Adrenal gland (tissue), 19 donors: ENCODE measurements at places on chromosomes 2 and 18. TPM values are rescaled to one million over a fixed set of nuclear protein-coding genes. Genes with fewer than 3 reads are reported as not detected.

- no peak overlapping the region for H3K4me3 ChIP-seq
- H3K27ac ChIP-seq, result no peak overlapping the region
- H3K4me1 ChIP-seq, result peaks cover 18% of the 10 kb centered on the region
- peak; percentile 5 for DNase-seq
- no peaks in the 10 kb centered on the region for H3K27me3 ChIP-seq
Observed at GRCh38 chr2:112629823-112630222, 15.9 kb upstream of the SLC20A1 start.

GRCh38 chr2:239040152-239040761 lies 192.4 kb downstream of the TWIST2 start:
- H3K36me3 ChIP-seq, result no peaks in the 10 kb centered on the region
- DNase-seq, result no peak
- H3K4me1 ChIP-seq, result peaks cover 3% of the 10 kb centered on the region

- H3K4me1 ChIP-seq, result no peaks in the 10 kb centered on the region
- DNase-seq, result no peak
- no peaks in the 10 kb centered on the region for H3K36me3 ChIP-seq
- H3K4me3 ChIP-seq, result no peak overlapping the region
- no peaks in the 10 kb centered on the region for H3K27me3 ChIP-seq
Observed at GRCh38 chr18:75035928-75036327, 173.0 kb downstream of the PTGR3 start.

- H3K4me1 ChIP-seq, result no peaks in the 10 kb centered on the region
- no peaks in the 10 kb centered on the region for H3K36me3 ChIP-seq
- DNase-seq, result no peak
- H3K27ac ChIP-seq, result no peak overlapping the region
- no peaks in the 10 kb centered on the region for H3K27me3 ChIP-seq
Observed at GRCh38 chr2:65558743-65559142, 126.3 kb upstream of the SPRED2 start.

DNA sequence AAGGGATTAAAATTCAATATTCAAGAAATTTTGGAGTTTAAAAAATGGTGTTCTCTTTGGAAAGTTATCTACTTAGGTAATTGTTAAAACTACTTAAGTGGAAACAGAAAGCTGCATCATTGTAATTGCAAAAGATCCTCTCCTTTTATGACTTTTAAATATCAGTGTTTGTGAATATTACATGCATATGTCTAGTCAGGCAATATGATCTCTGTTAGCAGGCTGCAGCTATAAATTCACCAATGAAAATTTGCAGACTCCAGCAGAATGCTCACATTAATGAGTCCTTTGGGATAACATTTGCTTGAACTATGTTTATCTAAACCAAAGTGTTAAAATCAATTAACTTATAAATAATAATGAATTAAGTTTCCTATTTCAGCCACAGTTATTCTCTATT lies 59.2 kb upstream of the CSRNP3 start:
- no peaks in the 10 kb centered on the region for H3K27me3 ChIP-seq
- H3K4me3 ChIP-seq, result no peak overlapping the region
- no peak overlapping the region for H3K27ac ChIP-seq
- DNase-seq, result no peak

DNA sequence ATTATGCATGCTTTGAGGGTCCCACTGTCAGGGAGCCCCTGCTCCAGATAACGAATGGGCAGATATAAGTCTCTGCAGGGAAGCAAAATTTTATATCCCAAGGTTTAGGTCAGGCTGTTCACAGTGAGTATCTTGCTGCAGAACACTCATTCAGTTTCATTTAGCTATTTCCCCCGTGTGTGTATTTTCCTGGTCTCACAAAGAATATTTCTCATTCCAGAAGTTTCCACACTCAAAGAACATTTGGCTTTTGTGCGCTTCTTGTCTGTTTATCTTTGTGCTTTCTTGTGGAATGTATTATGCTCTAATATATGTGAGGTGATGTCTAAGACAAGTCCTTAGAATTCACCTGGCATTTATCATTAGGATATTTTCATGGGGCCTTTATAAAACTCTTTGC lies 140.4 kb upstream of the MMADHC start:
- H3K27me3 ChIP-seq, result no peaks in the 10 kb centered on the region
- H3K4me3 ChIP-seq, result no peak overlapping the region
- DNase-seq, result no peak
- no peaks in the 10 kb centered on the region for H3K4me1 ChIP-seq

DNA sequence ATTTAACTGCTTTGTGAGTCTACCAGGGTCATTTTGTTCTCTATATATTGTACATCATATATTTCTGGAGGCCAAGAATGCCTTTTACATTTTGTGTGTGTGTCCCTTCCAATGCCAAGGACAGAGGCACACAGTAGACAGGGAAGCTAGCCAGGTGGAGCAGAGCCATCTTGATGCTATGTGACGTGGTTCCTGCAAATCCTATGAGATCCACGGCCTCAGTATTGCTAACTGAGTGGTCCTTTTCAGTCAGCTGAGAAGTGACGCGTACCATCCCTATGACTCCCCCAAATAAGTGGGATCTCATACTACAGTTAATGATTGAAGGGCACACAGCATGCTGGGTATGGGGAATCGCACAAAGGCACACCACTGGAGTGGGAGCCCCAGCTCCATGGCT lies 27.3 kb downstream of the CCDC141 start:
- no peaks in the 10 kb centered on the region for H3K36me3 ChIP-seq
- no peak overlapping the region for H3K4me3 ChIP-seq
- H3K27ac ChIP-seq, result no peak overlapping the region
- no peak for DNase-seq
- H3K4me1 ChIP-seq, result no peaks in the 10 kb centered on the region

GRCh38 chr2:46334389-46335271 lies 37.4 kb downstream of the EPAS1 start:
- H3K27ac ChIP-seq, result no peak overlapping the region
- no peaks in the 10 kb centered on the region for H3K27me3 ChIP-seq

- H3K27ac ChIP-seq, result no peak overlapping the region
- no peaks in the 10 kb centered on the region for H3K4me1 ChIP-seq
- H3K27me3 ChIP-seq, result no peaks in the 10 kb centered on the region
- no peak overlapping the region for H3K4me3 ChIP-seq
- DNase-seq, result no peak
Observed at GRCh38 chr18:30860741-30861140, 181.8 kb downstream of the DSC3 start.

DNA sequence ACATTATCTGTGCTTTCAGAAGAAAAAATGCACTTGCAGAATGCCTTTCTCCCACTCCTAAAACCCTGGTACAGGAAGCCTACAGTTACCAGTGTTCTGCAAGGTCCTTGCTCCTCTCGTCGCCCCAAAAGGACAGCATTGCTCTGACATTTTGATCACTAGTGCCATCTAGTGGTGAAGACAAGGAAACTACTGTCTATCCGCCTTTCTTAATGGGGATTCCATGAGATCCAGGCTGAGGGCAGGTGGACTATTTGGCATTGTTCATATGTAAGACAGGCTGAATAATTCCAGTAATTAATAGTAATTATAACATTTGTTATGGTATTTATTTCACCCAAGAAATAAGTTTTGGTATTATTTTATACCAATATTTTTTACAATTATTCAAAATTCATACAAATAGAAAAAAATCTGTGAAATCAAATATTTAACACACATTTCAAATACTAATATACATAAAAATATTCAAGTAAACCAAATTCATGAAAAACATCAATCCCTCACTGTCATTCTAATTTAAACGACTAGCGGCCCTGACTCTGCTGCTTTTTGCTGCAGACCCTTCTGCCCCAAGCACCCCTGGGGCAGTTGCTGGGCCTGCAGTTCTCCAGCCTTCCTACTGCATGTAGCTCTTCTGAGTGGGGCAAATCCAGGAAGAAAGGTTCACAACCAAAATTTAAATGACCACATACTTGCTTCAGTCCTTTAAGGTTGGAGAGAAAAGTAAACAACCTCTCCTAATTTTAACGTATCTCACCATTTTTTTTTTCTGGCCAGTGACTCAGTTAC lies 19.0 kb downstream of the TPGS2 start:
- no peak overlapping the region for H3K4me3 ChIP-seq
- no peaks in the 10 kb centered on the region for H3K27me3 ChIP-seq

GRCh38 chr2:200781616-200782015 lies 30.1 kb upstream of the BZW1 start:
- H3K4me1 ChIP-seq, result no peaks in the 10 kb centered on the region
- H3K27me3 ChIP-seq, result no peaks in the 10 kb centered on the region
- H3K36me3 ChIP-seq, result no peaks in the 10 kb centered on the region
- DNase-seq, result no peak
- no peak overlapping the region for H3K27ac ChIP-seq

DNA sequence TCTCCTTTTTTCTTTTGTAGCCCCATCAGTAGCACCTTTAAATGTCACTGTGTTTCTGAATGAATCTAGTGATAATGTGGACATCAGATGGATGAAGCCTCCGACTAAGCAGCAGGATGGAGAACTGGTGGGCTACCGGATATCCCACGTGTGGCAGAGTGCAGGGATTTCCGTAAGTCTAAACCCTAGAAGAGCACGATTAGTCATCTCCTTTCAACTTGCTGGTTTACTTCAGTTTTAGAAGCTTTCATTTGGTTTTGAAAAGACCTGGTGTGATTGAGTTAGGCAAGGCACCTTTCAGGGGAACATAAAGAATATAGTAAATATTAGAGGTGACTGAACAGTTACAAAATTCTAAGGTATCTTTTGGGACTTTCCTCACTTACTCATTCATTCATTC lies 72.2 kb upstream of the TMEM87B start:
- H3K27me3 ChIP-seq, result no peaks in the 10 kb centered on the region
- peaks cover 47% of the 10 kb centered on the region for H3K4me1 ChIP-seq
- DNase-seq, result no peak
- H3K4me3 ChIP-seq, result no peak overlapping the region
- no peak overlapping the region for H3K27ac ChIP-seq
- no peaks in the 10 kb centered on the region for H3K36me3 ChIP-seq

GRCh38 chr18:62603211-62603610 lies 80.4 kb downstream of the ZCCHC2 start:
- H3K27ac ChIP-seq, result no peak overlapping the region
- peaks cover 5% of the 10 kb centered on the region for H3K27me3 ChIP-seq
- H3K36me3 ChIP-seq, result no peaks in the 10 kb centered on the region
- no peak for DNase-seq
- H3K4me1 ChIP-seq, result no peaks in the 10 kb centered on the region

- no peak overlapping the region for H3K27ac ChIP-seq
- H3K4me1 ChIP-seq, result no peaks in the 10 kb centered on the region
- peaks cover under 1% of the 10 kb centered on the region for H3K27me3 ChIP-seq
- no peak for DNase-seq
Observed at GRCh38 chr18:47287911-47288585, 36.6 kb upstream of the SKOR2 start.

DNA sequence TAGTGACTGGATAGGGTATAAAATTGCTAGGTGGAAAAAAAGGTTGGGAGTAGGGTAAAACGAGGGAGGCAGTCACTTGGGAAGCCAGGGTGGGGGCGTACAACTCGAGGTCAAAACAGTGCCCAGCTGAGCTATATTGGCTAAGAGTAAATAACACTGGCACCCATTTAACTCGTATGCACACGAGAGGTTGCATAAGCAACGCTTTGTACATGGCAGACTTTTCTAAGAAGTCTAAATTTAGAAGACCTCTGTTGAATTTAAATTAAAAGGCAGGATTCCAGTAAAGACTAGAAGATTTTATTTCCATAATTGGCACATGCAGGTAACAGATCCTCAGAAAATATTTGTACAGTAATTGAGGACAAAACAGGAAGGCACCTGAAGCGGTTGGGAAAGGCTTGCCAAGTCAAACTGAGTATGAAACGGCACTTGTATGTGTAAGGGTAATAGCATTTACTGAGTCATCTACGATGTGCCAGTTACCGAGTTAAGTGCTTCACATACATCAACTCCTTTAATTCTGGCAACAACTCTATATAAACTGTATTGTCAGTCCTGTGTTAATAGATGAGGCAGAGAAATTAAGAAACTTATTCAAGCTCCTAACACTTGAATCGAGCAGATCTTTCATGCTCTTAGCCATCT lies 1.4 kb upstream of the MALT1 start:
- no peak overlapping the region for H3K27ac ChIP-seq
- no peak overlapping the region for H3K4me3 ChIP-seq
- DNase-seq, result no peak
- peaks cover 11% of the 10 kb centered on the region for H3K4me1 ChIP-seq
- no peaks in the 10 kb centered on the region for H3K36me3 ChIP-seq

DNA sequence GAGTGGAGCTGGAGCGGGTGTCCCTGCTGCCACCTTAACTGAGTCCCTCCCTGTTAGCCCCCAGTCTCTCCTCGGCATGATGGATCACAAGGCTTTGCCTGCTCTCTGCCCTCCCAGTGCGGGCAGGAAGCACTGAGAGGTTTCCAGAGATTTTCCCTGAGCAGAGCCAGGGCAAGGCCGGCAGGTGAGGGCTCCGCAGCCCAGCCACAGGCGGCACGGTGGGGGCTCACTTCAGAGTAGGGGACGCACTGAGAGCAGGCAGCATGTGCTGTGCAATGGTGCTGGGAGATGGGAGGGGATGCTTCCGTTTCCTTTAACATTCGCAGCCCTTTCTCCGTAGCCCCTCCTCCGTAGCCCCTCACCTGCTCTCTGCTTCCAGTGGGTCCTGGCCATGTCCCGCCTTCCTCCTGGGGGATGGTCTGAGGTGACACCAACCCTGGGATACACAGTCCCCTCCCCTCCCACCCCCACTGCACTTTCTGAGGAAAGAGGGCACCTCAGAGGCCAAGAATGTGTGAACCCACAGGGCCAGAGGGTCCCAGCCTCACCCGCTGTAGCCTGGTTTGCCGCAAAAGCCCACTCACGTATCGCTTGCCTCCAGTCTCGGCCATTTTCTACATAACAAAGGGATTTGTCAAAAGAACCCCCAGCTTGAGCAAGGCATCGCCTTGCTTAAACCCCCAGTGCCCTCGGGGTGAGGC lies 10.7 kb downstream of the KCNF1 start:
- H3K36me3 ChIP-seq, result no peaks in the 10 kb centered on the region
- no peak overlapping the region for H3K27ac ChIP-seq
- no peak for DNase-seq
- no peaks in the 10 kb centered on the region for H3K4me1 ChIP-seq

- no peak overlapping the region for H3K27ac ChIP-seq
- peak; percentile 48 for DNase-seq
- peaks cover 12% of the 10 kb centered on the region for H3K4me1 ChIP-seq
- no peaks in the 10 kb centered on the region for H3K27me3 ChIP-seq
- no peak overlapping the region for H3K4me3 ChIP-seq
Observed at GRCh38 chr2:111659361-111660333, 224.3 kb downstream of the ANAPC1 start.

- H3K27ac ChIP-seq, result no peak overlapping the region
- no peaks in the 10 kb centered on the region for H3K27me3 ChIP-seq
- H3K4me1 ChIP-seq, result peaks cover 6% of the 10 kb centered on the region
- DNase-seq, result no peak
Observed at GRCh38 chr2:98654699-98655495, 46.5 kb downstream of the UNC50 start.

GRCh38 chr2:41061356-41061755 lies 609.5 kb upstream of the SLC8A1 start:
- H3K27ac ChIP-seq, result no peak overlapping the region
- H3K27me3 ChIP-seq, result no peaks in the 10 kb centered on the region
- no peak for DNase-seq
- no peak overlapping the region for H3K4me3 ChIP-seq
- no peaks in the 10 kb centered on the region for H3K36me3 ChIP-seq

Gene NR4A2
- total RNA-seq, result 3.7 TPM

Gene IL1F10
- total RNA-seq, result not detected

Gene SKA1
- total RNA-seq, result 0.30 TPM

Gene ATOH8
- total RNA-seq, result 4.7 TPM

Gene DLX1
- total RNA-seq, result not detected

Gene TMEM37
- 17.8 TPM for total RNA-seq

Gene CCL20
- total RNA-seq, result not detected

Gene PLB1
- 7.4 TPM for total RNA-seq

Gene KIAA2012
- total RNA-seq, result 0.11 TPM
